ENCODE measurements at places on chromosomes 4 and X.

DNA sequence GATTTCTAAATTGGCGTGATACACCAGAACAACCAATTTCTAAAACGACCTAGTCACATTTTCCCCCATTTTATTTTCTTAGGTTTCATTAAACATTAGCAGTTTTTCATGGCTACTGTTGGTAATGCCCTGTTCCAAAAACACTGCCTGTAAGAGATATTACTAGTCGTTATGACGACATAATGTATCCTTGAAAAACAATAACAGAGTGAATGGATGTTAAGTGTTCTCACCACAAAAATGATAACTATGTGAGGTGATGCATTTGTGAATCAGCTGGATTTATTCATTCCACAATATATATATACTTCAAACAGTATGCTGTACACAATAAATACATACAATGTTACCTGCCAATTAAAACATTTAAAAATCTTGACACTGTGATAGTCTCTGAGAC lies 1147.6 kb upstream of the PCDH10 start:
- DNase-seq, result no peak

GRCh38 chr4:33111117-33111516 lies 2390.9 kb downstream of the PCDH7 start:
- DNase-seq, result no peak

DNA sequence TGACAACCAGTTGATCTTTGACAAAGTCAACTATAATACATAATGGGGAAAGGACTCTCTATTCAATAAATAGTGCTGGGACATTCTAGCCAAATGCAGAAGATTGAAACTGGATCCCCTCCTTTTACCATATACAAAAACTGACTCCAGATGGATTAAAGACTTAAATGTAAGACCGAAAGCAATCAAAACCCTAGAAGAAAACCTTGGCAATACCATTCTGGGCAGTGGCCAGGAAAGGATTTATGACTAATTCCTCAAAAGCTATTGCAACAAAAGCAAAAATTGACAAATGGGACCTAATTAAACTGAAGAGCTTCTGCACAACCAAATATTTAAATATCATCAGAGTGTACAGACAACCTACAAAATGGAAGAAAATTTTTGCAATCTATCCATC lies 185.1 kb downstream of the NPNT start:
- DNase-seq, result no peak

DNA sequence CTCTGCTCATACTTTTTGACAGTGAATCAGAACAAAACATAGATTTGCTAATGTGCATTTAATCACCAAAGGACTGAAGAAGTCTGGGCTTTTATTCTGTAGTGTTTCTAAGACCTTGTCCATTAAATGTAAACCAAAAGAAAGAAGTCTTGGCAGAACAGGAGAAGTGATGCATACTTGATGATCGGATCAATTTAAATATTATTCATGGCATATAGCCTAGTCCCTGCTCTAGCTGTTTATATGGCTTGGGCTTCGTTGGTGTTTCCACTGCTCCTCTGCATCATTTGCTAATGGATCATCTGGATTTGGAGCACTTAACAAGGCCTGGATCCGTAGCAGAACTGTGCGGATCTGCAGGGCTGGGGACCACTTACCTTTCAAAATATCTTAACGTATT lies 566.6 kb downstream of the GALNTL6 start:
- DNase-seq, result no peak
